ENCODE measurements at places on chromosomes 5 and 9.

DNA sequence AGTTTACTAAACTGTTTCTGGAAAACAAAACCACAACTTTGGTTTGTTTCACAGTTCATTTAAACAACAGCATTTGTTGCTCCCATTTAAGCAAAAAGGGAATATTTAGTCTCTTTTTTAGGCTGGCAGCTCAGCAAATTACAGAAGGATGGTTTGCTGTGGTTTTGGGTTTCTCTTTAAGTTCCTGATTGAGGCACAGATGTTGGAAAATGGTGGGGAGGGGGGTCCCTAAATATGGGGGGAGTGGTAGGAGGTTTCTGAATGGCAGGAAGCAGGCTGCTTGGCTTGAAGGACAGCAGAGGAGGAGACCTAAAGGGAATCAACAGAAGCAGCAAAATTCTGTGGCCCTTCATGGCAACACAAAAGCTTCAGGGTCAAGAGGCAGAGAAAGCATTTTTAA lies 263.4 kb downstream of the ZSWIM6 start:
- DNase-seq: no peak

GRCh38 chr5:110055302-110055701 lies 365.6 kb downstream of the MAN2A1 start:
- DNase-seq: peak; percentile 79

DNA sequence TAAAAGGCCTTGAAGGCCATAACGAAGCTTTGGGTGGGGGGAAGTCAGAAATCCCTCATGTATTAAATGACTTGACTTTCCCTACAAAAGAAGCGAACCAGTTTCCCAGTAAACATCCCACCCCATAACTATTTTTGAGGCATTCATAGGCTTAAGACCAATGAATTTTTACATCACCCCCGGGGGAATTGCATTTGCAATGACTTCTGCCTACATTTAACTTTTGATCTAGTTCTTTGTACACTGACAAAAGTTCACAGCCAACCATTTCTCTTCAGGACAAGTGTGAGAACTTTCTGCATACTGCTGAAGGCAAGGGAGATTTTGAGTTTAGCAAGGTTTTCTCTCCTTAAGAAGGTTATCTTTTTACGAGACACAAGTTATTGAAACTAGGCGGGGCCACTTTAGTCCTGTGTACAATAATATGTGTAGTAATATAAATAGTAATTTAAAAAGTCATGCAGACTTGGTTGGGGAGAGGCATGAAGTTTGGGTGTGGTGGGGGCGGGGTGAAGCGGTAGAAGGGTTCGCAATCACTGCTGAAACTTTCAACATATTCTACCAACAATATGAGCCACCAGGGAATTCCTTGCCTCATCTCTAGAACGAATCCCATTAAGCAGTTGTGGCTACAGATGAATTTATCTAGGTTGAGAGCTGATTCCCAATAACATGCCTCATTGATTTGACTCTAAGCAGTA lies 2.5 kb downstream of the TJP2 start:
- DNase-seq: no peak

GRCh38 chr9:126270556-126270955 lies 56.1 kb upstream of the MVB12B start:
- DNase-seq: no peak

- no peak for DNase-seq
These were observed 2.6 kb upstream of the TMEM268 start for GRCh38 chr9:114608525-114608796.

DNA sequence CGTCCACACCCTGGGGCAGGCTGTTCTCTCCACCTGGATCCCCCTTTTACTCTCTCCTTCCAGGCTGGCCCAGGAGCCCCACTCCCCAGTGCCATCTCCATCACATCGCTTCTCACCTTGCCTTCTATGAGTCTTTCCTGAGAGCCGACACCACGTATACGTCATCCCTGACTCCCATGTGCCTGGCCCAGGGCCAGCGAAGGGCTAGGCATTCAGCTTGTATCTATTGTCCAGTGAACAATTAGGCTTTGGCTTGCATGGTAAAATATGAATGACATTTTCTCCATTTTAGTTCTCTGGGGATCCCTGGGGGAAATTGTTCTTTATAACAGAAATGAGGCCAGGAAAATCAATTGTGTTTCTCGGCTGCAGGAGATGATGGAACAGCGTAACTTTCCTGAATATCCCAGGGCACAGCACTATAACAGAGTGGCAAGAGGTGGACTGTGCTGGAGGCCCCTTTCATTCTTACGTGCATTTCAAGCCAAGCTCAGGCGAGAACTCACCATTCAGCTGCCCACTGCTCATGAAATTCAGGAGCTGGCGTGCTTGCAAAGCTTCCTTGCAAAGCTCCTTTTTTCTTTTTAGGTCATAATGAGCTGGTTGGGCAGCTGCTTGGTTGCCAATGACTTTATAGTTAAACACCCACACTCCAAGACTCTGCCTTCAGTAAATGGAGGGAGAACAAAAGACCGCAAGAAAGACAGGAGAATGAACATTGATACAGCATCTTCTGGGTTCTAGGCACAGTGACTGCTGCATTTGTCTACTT lies 37.7 kb downstream of the NSG2 start:
- no peak for DNase-seq

GRCh38 chr5:63029891-63030290 lies 451.3 kb downstream of the LRRC70 start:
- peak; percentile 9 for DNase-seq

GRCh38 chr9:133713150-133713959 lies 24.8 kb downstream of the SARDH start:
- DNase-seq: no peak

GRCh38 chr9:128946571-128947276 lies 679 bp downstream of the DOLK start:
- DNase-seq: no peak

DNA sequence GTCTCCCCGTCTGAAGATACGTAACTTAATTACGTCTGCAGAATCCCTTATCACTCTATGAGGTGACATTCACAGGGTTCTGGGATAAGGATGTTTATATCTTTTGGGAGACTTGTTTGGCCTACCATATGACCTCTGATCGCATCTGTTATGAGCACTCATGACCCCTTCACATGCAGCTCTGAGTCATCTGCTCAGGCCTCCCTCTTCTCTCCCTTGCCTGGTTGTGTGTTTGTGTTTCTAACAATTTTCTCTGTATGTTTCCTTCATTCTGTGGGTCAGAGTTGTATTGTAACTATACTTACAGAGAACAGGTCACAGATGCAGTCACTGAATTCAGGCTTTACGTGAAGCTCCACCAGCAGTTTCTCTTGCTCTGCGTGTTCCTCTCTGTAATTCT lies 330.6 kb downstream of the TENT4A start:
- no peak for DNase-seq

GRCh38 chr5:6781716-6782115 lies 68.5 kb downstream of the TENT4A start:
- no peak for DNase-seq

- DNase-seq: no peak
These were observed 149.9 kb downstream of the ISOC1 start for GRCh38 chr5:129244478-129244877.

DNA sequence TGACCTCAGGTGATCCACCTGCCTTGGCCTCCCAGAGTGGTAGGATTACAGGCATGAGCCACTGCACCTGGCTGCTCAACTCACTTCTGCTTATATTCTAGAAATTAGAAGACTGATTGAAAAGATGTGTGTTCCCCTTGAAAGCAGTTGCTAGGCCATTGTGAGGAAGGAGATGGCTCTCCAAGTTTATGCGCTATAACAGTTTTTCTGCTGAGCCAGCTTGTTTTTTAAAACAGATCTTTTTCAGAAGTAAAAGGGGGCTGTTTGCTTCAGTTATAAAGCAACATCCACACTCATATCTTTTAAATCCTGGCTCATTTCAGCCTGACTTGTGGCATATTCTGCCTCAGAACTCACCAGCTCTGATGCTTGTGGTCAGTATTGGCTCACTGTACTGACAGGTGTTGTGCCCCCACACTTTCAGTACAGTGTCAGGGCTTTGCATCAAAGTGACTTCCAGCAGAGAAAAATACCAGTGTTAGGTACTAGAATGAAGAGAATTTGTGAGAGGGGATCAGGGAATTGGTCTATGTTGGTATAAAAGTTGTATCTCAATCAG lies 49.4 kb downstream of the NUP214 start:
- DNase-seq: no peak

- DNase-seq: no peak
These were observed 265.0 kb downstream of the GOLPH3 start for GRCh38 chr5:31909073-31909472.

DNA sequence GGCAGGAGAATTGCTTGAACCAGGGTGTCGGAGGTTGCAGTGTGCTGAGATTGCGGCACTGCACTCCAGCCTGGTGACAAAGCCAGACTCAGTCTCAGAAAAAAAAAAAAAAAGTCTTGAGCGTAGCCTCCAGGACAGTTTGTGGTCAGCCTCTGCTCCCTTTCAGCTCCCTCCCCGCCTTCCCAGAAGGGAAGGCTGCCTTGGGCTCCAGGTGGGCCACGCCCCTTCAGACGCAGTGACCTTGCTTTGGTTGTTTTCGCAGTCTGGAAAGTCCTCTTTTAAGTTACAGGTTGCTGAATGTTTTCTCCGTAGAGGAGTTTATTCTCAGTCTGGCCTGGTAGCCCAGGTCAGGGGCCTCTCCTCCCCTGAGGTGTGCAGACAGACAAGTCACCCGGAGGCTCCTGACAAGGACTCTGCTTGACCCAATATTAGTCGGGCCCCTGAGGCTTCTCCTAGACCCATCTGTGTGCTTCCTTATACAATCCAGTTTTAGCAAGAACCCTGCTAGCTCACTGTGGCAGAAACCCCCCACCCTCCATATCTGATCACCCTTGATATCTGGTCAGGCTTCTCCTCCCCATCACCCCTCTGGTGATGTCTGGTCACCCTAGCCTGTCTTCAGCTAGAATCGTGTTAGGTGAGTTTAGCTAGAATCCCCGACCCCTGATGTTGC lies 31.6 kb upstream of the N4BP3 start:
- DNase-seq: no peak

DNA sequence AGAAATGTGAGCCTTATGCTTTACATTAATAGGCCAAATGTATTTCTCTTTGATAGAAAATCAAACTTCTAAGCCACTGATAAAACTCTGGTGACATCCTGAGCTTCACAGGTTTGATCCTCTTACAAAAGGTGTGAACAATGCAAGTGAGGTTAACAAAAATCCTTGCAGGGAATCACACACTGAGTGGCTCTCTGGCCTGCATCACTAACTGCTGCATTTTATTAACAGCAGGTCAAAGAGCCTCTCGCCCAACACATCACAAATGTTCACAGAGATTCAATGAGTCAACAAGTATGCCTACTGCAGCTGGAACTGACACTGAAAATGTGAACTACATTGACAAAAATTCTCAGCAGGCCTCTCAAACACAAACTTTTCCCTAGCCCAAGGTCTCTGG lies 122.3 kb downstream of the SEMA5A start:
- no peak for DNase-seq

DNA sequence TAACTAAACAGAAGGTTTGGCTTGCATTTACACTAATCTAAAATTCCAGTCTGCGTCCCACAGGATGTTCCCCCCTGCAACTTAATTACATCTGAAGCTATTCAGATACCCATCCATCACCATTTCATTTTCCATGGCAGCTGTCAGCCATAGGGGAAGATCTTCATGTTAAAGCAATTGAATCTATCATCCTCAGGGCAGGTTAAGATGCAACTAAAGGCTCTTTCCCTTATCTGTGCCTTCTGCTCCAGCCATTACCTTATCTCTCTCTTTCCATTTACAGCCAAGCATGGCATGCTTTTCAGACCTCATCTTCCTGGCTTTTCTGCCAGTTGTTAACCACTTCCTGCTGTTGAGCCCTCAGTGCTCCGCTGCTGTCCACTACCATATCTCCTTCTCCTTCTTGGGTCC lies 15.8 kb upstream of the HACD4 start:
- no peak for DNase-seq

- DNase-seq: no peak
These were observed 43.7 kb downstream of the FBXO38 start for GRCh38 chr5:148427370-148428042.

GRCh38 chr5:177491429-177491945 lies 5.9 kb downstream of the PDLIM7 start:
- no peak for DNase-seq

DNA sequence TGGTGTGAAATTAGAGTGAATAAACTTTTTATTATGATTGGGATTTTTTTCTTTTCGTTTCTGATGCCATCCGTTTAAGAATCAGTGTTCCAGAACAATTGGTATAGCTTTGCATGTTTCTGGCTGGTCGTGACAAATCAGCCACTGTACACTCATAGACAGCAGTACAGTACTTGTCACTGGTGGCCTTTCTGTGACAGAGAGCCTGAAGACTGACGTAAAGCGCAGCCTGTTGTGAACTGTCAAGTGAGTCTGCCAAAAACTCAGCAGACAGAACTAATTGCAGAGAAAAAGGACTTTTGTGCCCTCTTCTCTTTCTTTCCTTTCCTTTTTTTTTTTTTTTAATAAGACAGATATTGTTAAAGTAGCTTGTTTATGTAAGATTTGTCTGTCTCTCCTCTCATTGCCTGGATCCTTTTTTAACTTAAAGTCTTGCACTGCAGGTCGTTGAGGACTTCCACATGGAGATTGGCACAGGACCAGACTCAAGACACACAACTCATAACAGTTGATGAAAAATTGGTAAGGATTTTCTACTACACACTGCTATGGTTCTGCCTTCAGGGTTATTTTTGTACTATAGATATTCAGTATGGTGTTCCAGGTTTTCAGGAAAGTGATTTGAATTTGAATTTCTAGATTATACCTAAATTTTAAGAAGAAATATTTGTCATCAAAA lies 42.7 kb downstream of the NDUFS4 start:
- DNase-seq: peak; percentile 73

- DNase-seq: no peak
These were observed 31.4 kb upstream of the SYK start for GRCh38 chr9:90770182-90770738.

DNA sequence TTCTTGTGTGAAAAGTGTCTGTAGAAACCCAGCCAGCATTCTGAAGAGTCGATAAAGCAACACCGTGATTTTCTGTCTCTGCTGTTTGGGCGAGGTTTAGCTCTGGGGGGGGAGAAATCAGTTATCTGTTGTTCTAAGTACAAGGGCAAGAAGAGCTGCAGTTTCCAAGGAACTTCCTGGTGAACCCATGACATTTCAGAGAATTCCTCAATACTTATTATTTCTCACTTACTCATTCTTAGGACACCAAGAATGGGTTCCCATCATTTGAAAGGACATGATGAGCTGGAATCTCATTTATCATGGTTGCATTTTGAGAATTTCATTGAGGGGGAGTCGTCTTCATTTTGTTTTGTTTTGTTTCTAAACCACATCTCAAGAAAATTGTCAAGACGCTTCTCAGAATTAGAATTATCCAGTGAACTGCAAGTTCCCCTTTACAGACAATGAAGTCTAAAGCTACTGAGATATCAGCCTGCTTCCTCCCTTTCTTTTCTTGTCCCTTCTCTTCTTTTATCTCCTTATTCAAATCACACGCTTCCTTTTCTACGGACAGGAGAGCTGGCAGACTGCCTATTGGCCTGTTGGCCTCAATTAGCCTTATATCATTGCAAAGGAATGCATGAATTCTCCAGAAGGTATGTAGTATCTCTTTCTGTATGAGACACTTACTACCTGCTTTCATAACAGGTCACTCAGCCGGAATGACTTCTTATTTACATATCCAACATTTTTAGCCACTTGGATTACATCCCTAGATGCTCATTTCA lies 53.7 kb downstream of the ZNF462 start:
- no peak for DNase-seq

All from spinal cord (tissue), 10 donors.